Left kidney (tissue), 8 donors: ENCODE measurements at places on chromosomes 2 and 18.

- no peak for DNase-seq
Observed at GRCh38 chr2:112001136-112001715, 53.8 kb upstream of the TMEM87B start.

DNA sequence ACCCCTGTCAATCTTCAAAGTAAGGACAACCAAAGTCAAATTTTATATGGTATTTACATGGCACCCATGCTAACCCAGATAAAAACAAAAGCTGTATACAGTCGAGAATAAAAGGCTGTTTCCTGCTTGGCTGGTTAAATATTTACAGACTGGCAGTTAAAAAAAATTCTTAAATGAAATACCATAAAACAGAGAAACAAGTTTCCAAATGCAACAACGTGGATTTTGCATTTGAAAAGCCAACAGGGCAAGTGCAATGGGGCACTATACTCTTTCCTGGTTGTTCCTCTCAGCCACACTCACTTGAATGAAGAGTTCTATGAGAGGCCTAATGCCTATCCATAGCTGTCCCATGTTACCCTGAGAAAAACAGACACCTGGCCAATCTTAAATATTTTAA is 6.1 kb upstream of the NR4A2 start:
- DNase-seq = no peak

DNA sequence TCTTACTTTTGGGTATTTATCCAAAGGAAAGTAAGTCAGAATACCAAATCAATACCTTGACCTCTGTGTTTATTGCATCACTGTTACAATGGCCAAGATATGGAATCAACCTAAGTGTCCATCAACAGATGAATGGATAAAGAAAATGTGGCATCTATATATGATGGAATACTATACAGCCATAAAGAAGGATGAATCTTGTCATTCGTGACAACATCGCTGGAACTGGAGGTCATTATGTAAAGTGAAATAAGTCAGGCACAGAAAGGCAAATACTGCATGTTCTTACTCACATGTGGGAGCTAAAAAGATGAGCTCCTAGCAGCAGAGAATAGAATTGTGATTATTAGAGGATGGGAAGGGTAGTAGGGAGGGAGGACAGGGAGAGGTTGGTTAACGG is 34.6 kb downstream of the LCT start:
- no peak for DNase-seq

DNA sequence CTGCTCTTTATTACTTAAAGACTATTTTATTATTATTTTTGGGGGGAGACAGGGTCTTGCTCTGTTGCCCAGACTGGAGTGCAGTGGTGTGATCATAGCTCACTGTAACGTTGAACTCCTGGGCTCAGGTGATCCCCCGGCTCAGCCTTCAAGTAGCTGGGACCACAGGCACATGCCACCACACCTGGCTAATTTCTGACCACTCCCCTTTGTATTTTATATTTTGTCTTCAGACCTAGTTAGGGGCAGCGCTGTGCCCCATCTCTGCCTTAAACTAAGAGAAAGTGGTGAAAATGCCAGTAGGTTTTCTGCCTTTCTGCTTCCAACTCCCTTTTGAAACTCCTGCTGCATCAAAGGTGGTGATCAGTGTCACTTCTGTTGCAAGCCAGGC is 82.5 kb downstream of the LPIN1 start:
- DNase-seq = no peak

DNA sequence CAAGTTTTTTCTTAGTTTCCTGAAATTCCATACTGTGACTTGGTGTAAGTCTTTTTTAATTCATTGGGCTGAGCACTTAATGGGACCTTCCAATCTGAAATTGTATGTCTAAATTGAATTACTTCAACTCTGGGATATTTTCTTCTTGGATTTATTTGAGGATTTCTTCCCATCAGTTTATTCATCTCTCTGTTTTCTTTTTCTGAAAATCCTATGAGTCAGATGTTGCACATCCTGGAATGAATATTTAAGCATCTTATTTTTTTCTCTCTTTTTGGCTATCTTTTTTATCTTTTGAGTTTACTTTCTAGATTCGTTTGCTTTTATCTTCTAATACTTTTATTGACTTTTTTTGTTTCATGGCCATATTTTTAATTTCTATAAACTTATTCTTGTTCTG is 55.4 kb upstream of the ACYP2 start:
- DNase-seq = no peak

GRCh38 chr2:38200598-38200997 is 124.6 kb upstream of the CYP1B1 start:
- DNase-seq = peak; percentile 76
